ENCODE measurements at places on chromosomes 11 and 22.

DNA sequence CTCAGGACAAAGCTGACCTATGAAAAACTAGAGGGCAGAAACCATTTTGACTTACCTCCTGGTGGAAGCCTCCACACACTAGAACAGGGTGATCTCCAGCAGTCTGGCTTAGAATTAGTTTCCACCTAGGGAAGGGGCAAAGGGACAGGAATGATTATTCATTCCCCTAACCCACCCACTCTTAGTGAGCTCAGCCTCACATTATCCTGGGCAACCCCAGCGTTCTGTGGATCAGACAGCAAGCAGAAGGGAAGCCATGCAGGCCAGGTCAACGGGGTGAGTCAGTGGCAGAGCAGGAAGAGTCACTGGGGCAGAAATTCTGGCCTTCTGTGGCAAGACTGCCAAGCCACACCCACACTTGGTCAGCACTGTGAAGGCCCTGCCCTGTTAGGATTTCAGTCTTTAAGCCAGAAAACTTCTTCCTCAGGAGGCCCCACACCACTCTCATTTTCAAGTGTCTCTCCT lies 10.5 kb downstream of the NUMA1 start:
- peak; percentile 85 for DNase-seq

DNA sequence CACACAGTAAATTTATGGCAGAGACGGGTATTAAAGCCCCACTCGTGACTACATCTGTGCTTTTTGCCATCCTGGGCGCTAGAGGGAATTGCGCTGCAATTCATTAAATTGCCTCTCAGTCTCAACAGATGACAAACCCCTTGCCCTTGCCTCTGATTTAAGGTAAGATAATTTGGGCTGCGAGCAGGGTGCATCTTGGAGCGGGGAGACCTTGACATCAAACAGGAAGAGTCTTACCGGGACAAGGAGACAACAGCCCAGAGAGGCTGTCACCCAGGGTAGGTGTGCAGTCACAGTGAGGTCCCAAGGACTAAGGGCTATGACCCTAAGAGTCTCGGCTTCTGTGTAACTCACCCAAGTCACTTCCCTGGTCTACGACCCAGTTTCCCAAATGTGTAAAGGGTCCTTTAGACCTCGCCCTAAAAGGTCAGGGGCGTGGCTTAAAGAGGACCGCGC lies 449 bp upstream of the TOM1 start:
- peak; percentile 65 for DNase-seq

DNA sequence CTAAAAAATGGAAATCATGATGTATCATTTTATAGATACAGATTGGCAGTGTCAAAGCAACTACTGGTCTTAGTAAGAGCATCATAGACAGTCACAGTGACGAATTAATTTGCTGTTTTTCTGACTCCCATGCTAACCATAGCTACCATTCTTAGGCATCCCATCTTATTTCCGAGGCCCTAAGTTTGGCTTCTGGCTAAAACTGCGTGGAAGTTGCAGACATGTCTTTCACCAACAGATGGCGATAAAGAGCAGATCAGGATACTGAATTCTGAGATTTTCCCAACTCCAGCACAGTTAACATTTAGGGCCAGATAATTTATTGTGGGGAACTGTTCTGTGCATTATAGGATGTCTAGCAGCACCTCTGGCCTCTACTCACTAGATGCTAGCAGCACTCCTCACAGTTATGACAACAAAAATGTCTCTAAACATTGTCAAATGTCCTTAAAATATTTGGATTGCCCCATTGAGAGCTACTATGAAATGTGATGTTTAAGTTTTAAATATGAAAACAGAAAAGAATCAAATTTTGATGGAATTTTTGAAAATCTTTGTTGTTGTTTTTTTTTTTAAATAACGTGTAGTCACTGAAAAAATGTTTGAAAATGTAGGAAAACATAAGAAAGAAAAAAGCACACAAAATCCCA lies 16.3 kb downstream of the OR2AG2 start:
- DNase-seq, result peak; percentile 67

DNA sequence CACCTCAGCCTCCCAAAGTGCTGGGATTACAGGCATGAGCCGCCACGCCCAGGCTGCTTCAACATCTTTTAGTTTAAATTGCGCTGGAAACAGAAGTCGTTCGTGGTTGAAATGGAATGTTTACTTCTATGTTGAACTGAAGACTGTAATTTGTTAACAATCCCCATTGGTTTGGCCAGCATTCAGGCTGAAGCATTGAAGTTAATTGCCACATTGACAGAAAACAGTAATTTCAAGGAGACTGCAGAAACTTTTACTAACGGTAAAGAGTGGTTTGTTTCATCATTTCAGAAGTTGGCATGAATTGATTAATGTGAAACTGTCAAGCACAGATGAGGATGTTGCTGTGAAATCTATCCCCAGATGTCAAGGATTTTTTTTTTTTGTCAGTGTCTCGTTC lies 14.2 kb downstream of the AP5B1 start:
- DNase-seq, result peak; percentile 68

DNA sequence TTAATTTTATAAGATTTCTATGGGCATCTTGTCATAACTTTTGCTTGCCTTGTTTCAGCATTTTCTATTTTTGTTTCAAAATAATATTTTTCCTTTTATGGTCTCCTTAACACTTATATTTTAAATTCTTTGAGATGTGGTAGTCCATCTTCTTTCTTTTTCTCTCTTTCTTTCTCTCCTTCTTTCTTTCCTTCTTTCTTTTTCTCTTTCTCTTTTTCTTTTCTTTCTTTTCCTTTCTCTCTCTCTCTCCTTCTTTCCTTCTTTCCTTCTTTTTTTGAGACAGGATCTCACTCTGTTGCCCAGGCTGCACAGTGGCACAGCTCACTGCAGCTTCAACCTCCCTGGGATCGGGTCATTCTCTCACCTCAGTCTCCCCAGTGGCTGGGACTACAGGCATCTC lies 36.1 kb upstream of the OR10G7 start:
- no peak for DNase-seq

DNA sequence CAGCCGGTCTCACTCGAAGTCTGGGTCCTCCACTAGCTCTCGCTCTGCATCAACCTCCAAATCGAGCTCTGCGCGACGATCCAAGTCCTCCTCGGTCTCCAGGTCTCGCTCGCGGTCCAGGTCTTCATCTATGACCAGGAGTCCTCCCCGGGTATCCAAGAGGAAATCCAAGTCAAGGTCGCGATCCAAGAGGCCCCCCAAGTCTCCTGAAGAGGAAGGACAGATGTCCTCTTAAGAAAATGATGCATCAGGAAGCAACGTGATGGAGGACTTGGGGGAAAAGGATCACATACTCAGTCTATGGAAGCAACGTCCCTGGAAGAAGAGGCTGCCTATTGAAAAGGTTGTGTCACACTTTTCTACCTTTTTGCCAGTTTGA lies 1.1 kb downstream of the SRSF8 start:
- DNase-seq, result no peak

DNA sequence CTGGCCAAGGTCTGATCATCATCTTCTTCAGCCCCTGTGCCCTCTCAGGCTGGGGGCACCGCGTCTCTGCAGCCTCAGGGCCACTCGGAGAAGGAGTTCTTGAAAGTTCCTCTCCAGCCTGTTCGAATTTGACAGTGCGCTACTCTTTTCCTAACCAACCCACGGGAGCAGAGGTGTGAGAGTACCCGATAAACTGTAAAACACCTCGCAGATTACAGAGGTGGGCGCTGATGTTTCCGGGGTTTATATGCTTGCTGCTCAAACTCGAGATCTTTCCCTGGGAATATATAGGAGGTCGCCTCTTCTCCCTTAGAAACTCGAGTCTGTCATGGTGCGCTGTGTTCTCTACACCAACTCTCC lies 515 bp downstream of the CTR9 start:
- peak; percentile 35 for DNase-seq

GRCh38 chr11:86115542-86116385 lies 46.9 kb upstream of the PICALM start:
- DNase-seq, result no peak

DNA sequence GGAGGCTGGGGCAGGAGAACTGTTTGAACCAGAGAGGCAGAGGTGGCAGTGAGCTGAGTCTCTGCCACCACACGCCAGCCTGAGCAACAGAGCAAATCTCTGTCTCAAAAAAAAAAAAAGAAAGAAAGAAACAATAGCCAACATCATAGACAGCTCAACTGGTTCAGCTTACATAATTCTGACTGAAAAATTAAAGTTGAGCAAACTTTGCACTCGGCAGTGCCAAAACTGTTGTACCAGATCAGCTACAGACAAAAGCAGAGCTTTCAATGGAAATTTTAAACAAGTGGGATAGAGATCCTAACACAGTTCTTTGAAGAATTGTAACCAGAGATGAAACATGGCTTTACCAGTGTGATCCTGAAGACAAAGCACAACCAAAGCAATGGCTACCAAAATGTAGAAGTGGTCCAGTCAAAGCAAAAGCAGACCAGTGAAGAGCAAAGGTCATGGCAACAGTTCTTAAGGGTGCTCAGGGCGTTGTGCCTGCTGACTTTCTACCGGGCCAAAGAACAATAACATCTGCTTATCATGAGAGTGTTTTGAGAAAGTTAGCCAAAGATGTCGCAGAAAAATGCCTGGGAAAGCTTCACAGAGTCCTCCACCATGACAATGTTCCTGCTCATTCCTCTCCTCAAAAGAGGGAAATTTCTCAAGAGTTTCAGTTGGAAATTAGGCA lies 59.3 kb downstream of the TTC28 start:
- DNase-seq, result no peak

DNA sequence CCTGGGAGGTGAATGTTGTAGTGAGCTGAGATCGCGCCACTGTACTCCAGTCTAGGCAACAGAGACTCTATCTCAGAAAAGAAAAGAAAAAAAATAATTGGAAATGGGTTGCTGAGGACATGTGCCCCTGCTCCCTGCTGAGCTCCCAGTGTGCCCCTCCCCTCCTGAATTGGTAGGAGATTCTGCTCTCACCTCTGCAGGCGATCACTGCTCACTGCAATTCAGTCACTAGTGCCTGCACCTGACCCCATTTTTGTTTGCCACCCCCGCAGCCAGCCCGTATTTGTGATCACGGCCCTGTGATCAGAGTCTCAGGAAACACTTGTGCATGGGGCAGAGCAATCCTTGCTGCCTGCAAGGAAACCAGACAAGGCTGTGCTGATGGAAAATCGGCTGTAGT lies 16.3 kb upstream of the SEC14L3 start:
- no peak for DNase-seq

Data from hematopoietic multipotent progenitor cell treated with erythropoietin and hydrocortisone succinate and interleukin-3 and kit ligand, for 6 days (in vitro differentiated cells).